Stimulated activated CD4-positive, alpha-beta T cell treated with anti-CD3 and anti-CD28 coated beads, TNF-alpha, amount 100 ng/mL, for 1 hour (primary cell): ENCODE measurements at places on chromosomes 4 and X.

GRCh38 chr4:40563401-40563800, 66.3 kb downstream of the RBM47 start:
- no peak for DNase-seq

GRCh38 chr4:143358923-143359643, 22.4 kb downstream of the GAB1 start:
- no peak for DNase-seq

- DNase-seq, result no peak
Measured at GRCh38 chr4:125519371-125520146, 204.8 kb downstream of the FAT4 start.

GRCh38 chr4:183830438-183830985, 74.6 kb upstream of the STOX2 start:
- no peak for DNase-seq

GRCh38 chr4:108139089-108139488, 29.6 kb downstream of the LEF1 start:
- no peak for DNase-seq
